Omental fat pad (tissue), 4 donors: ENCODE measurements at places on chromosomes 2 and 18.

GRCh38 chr2:190862571-190862991 lies 18.0 kb upstream of the GLS start:
- no peak for DNase-seq

DNA sequence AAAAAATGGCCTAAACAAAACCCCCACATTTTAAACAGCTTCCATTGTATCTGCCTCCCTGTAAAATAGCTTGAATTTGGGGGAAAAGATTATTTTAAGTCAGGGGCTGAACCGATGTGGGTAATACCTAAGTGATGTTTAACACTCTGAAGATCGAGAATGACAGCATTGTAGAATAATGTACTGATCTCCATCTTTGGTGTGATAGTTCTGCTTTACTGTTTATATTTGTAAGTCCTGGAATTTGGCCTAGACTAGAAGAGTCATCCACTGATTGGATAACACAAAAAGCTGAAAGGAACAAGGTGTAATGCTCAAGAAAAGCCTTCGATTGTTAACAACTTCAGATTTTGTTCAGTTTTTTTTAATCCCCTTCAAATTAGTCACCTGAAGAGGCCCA lies 53.8 kb upstream of the CCDC68 start:
- no peak for DNase-seq

DNA sequence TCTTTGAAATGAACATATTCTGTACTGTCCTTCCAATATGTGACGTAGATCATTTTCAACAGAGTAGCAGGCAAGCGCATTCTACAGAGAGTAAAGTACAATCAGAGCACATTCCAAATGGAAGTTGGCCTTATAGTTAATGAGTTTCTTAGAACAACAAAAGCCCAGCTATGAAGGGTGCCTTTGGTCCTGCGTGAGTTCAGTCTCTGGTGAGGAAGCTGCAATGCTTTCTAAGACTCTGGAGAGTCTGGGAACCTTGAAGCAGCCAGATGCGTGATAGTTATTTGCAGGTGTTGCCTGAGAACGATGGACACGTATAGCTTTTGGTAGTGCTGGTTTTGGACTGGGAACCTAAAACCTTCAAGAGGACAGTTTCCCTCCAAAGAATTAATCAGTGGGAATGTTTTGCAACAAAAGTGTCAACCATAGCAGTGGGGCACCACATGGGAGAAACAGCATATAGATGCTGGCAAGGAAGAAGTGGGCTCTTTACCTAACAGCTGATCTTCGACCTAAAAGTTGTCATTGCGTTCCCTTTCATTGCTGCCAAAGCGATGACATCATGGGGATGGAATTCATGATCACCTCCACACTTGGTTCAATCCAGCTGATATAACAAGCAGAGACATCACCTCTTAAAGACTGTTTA lies 9.3 kb upstream of the SNORC start:
- DNase-seq: no peak

GRCh38 chr2:172089633-172090032 lies 4.3 kb downstream of the DLX1 start:
- no peak for DNase-seq

GRCh38 chr18:74492259-74492658 lies 3.9 kb upstream of the CNDP2 start:
- DNase-seq: no peak

DNA sequence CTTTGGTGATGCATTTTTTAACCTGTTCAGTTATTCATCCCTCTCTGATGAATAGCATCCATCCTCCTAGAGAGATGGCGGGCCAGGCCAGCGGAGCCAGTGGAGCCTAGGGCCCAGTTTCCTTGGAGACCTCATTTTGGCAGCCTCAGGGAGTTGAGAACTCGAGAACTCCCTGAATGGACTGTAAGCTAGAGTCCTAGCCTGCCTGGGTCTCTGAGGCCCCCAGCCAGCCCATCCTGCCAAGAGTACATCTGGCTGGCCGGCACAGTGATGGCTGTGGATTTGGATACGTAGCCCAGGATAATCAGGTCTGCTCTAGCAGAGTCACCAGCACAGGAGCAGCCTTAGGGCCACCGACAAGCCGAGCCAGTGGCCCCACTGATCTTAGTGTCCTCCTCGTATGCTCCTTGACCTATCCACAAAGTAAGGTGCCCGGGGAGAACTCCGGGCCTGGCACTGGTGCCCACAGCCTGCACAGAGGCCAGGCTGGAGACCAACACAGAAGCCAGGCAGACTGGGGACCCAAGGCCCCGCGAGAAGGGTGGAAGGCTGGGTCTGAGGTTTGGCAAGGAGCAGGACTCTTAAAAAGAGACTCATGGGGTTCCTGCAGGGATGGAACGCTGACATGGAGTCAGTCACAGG lies 110.5 kb upstream of the MCFD2 start:
- no peak for DNase-seq

DNA sequence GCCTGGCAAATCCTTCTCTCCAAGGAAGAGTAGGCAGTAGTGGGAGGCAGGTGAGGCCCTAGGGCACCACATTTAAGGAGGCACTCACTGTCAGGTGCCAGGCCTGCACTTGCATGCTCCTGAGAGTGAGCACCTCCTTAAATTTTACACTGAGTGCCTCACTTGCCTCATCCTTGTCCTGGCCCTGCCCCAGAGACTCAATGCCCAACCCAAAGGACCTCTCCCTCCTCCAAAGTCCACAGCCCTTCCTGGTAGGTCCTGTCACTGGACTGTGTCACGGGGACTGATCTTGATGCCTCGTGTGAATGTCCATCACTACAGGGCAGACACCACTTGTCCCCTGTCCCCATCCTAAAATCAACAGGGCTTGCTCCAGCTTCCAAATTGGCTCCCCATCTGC lies 235.6 kb downstream of the ZBTB7C start:
- no peak for DNase-seq

- no peak for DNase-seq
Measured at GRCh38 chr2:147172493-147173188, 672.2 kb upstream of the ACVR2A start.

DNA sequence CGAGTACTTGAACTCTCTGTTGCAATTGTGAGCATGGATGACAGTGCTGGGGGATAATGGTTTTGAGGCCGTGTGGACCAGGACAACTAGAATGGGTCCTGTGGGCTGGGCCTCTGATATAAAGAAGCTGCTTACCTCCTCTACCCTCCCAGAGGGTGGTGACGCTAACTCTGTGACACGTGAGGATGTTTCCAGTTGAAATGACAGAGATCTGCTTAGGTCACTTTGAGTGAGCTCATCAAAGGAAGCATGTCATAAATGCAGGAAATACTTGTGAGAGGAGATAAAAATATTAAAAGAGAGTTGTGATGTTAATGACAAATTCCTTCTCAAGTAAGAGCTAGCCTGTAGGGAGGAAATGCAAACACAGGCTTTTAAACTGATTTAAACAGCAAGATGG lies 16.4 kb downstream of the RMC1 start:
- DNase-seq: no peak

- no peak for DNase-seq
Measured at GRCh38 chr2:1602278-1603010, 141.9 kb downstream of the PXDN start.

GRCh38 chr18:9032519-9032918 lies 70.0 kb upstream of the NDUFV2 start:
- DNase-seq: no peak

GRCh38 chr2:147515213-147515612 lies 329.6 kb upstream of the ACVR2A start:
- no peak for DNase-seq

DNA sequence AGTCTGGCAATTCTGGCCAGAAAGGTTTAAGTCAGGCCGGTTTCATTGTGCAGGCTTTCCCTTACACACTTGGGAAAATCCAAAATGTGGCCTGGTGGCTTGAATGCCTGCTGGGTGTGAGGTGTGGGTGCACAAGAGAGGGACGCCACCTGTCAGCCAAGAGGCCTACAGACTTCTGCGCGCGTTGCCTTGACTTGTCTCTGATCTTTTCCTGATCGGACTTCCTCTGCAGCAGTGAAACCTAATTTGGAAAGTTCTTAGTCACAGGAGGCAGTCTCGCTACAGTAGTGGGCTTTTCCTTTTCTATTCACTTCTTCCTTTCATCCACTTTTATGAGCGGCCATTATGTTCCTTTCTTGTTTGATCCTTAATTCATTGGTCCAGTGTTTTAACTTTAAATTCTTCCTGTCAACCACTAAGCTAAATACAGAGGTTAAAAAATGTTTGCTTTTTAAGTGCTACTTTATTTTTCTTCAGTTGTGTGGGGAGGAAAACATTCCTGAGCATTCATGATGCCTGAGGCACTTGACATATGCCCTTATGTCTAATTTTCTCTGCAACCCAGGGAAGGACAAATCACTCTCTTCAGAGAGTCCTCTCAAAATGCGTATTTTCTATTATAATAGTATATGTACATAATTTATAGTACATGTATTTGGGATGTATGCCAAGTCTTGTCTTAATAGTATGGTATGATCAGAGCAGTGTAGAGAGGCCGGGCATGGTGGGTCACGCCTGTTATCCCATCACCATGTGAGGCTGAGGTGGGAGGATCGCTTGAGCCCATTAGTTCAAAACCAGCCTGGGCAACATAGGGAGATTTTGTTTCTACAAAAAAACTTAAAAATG lies 128.9 kb downstream of the WDSUB1 start:
- DNase-seq: no peak

GRCh38 chr2:105858868-105859693 lies 114.4 kb downstream of the NCK2 start:
- DNase-seq: no peak

DNA sequence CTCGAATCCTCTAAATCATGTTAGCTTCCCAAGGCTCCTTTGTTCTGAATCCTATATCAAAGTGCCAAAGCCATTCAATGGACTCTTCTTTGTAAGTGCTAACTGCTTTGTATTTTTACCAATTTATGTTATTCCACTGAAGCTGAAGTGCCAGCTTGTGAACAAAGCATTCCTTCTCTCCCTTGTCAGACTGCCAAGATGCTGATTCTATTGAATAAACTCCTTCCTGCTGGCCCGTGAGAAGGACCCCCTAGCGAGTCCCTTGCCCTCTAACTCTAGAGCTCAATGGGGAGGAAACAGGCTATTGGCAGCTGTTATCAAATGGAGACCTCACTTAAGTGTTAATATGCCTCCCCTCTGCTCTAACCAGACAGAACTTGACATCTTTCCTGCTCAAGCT lies 1097.9 kb upstream of the CNTNAP5 start:
- DNase-seq: no peak

- no peak for DNase-seq
Measured at GRCh38 chr2:37581433-37581832, 90.0 kb downstream of the CDC42EP3 start.

DNA sequence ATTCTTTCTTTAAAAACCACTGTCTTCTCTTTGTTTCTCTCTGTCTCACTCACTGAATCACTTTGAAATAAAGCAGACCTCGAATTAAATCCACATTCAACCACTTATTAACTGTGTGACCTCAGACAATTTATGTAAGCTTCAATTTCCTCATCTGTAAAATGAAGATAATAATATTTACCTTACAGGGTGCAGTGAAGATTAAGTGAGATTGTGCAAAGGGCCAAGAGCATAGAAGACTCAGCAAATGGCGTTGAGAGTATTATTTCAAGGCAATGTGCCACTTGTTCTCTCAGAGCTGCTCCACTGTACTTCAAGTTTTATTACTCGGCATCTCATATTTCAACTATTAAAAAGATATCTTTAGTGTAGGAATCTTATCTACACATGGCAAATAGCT lies 454.2 kb upstream of the HNRNPA3 start:
- DNase-seq: no peak

DNA sequence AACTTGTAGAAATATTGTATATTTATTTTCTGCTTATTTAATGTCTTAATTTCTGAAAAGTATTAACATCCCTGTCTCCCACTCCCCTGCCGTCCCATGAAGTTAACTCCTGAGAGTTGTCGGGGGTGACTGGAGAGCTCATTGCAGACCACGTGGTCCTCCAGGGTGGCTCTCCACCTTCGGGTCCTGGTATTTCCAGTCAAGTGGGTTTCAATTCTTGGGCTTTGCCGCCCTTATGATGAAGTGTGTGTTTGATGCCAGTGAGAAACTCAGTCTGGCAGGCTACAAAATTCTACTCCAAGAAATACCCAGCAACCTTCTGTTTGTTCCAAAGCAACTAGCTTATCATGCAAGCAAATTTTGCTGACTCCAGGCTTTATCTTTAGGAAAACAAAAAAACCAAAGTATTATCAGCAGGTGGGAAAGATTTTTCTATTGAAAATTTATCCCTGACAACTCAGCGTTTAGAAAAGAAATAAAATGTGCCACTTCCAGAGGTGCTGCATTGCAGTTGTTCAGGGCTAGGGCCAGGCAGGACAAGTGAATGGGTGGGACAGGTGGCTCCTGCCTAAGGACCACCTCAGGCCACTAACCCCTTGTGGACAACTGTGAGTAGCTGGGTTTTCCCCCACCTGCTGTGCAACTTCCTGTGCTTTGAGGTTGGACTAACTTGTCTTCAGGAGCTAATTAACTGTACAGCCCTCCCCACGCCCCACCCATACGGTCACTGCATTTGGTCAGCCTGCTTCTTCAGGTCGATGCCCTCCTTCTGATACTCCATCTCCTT lies 46.6 kb downstream of the BCL2L11 start:
- no peak for DNase-seq

DNA sequence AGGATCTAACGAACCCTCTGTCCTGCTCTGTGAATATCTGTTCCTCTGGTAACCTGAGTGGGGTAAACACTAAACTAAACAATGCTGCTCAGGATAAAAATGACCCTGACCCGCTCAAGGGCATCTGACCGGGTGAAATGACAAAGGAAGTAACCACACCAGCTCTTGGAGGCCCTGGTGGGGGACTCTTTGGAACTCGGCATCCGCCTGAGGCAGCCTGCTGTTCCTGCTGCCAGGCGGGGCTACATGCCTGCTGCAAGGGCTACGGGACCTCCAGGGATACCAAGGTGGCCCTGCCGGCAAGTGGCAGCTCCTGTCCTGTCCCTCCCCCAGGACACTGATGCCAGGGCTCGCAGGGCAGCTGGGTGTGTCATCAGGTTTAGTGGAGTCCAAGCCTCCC lies 273.3 kb downstream of the HDAC4 start:
- DNase-seq: no peak

DNA sequence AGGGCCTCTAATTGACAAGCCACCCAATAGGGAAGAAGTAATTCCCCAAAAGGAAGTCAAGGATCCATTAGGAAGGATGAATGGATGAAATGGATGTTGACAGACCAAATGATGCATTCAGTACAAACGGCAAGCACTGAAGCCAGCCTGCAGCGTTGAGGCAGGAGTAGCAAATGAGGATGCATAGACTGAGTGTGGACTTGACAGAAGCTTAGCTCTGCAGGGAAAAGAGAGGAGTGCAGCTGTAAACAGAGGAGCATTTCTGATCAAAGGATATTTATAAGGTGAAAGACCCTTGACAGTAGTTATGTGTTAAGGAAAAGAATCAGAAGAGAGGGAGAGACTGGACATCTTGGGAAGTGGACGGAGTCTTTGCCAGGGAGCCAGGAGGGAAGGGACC lies 253.2 kb upstream of the RAB12 start:
- no peak for DNase-seq

GRCh38 chr2:204205538-204205937 lies 269.0 kb downstream of the ICOS start:
- DNase-seq: no peak
